SK-N-SH treated with all-trans-retinoic acid at 6 μM for 48 hours (cell line): ENCODE measurements at places on chromosomes 2 and 18.
A peak's percentile ranks its signal among the peaks of the same experiment; 100 is the strongest.

GRCh38 chr2:73013936-73014335 lies 57.6 kb downstream of the SFXN5 start:
- ATAC-seq: peak; percentile 50; the same call in 1 of the 3 replicates

- ATAC-seq: peak; percentile 80
Measured at GRCh38 chr18:68796936-68797690, 767 bp upstream of the CCDC102B start.

DNA sequence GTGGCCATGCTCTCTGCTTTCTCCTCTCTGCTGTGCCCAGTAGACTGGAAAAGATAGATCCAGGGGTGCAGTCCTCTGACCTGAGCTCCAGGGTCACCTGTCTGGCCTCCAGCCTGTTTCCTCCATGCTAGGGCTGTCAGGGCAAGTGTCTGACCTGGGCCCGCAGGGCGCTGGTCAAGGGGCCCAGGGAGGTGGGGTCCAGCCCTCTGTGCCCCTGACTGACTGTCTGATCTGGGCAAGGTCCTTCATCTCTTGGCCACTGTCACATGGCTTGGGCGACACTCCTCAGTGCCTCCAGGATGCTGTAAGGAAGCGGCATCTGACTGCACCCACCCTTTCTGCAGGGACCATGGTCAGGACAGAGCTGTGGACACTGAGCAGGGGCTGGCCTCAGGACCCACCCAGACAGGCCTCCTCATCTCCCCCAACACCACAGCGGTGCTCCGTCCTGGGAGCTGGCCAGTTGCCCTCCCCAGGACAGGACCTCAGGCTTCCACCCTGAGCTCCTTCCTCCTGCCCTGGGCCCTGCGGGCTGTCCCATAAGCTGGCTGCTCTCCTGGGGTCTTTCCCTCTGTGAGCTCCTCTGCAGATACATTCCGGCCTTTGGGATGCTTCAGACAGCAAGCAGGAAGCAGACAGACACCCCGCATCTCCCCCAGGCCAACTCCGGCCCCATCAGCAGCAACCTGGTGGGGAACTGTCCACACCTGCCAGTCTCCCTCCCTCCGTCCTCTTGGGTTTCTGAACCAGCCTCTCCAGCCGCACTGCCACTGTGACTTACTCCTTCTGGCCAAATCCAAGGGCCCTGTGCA lies 21.2 kb upstream of the ALPI start:
- no peak for ATAC-seq

GRCh38 chr2:75614162-75614651 lies 32.4 kb upstream of the MRPL19 start:
- ATAC-seq: no peak

DNA sequence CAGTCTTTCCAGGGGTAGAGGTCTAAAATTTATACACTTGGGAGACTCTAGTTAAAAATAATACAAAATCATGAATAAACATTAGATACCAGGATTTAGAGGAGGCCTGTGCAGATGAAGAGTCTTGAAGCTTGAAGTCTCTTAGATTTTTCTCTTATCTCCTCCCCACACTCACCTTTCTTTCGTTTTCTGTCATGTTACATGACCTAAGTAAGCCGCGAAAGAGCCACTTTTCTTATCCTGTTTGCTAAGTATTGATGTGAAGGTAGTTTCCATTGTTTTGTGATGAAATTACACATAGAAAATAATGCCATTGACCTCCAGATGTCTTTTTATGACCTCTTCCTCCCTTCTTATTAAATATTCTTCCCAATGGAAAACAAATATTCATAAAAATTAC lies 367.8 kb downstream of the LRRTM1 start:
- no peak for ATAC-seq

GRCh38 chr2:15260196-15260595 lies 300.9 kb downstream of the NBAS start:
- no peak for ATAC-seq

GRCh38 chr2:112877423-112877822 lies 33.5 kb upstream of the IL37 start:
- no peak for ATAC-seq

GRCh38 chr2:199220920-199221319 lies 236.8 kb downstream of the SATB2 start:
- ATAC-seq: no peak

- ATAC-seq: peak; percentile 66
Measured at GRCh38 chr2:8312861-8313830, 368.7 kb upstream of the ID2 start.

DNA sequence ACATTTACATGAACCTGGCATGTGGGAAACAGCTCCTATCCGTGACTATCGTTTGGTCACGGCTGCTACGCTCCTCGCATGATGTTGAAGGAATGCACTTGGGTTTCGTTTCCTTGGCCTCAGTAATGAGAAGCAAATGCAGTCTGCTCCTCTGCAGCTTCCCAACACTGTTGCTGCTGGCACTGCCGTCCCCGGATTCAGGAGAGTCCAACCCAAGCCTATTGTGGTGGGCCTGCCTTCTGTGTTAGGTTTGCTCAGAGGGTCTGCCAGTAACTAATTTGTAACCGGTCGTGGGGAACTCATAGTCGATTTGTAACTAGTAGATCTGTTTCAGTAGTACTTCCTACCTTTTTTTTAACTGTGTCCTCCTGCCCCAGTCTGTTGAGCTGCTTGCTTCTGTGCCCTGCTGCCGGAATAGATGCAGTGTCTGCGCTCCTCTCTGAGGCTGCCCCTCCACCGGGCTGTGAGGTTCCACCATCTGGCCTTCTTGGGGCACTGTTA lies 58.4 kb downstream of the WDSUB1 start:
- ATAC-seq: no peak

DNA sequence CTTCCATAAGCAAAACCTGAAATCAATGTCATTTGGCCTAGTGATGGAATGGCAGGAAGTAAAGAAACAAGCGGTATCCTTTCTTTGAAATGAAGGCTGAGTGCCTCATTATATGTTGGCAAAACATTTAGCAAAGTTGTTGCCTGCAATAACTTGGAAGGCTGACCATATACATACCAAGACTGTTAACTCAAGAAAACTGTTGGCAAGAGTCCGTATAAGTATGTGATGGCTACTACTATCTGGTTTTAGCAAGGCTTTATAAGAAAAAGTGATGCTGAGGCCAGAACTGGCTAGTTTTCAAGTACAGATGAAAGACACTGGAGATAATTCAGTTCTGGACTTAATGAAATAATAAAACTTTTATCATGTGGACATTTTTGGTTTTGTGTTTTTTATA lies 356.2 kb downstream of the ZNF521 start:
- no peak for ATAC-seq

GRCh38 chr2:73762571-73762970 lies 17.3 kb downstream of the DUSP11 start:
- peak; percentile 69 for ATAC-seq

DNA sequence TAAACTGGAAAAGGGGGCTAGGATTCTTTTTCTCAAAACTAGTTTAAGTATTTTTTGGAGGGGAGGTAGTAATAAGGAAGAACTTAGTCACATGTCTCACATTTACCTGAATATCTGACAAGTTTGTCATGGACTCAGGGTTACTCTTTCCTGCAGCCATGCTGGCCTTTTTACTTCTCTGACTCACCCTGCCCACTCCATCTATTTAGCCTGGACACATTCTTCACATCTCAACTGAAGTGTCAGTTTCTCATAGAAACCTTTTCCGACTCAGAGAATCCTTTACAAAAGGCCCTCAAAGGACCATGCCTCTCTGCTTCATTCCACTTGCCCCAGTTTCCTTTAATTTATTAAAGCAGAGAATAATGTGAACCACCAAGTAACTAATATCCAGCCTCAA lies 42.6 kb downstream of the SCN7A start:
- ATAC-seq: no peak

- ATAC-seq: no peak
Measured at GRCh38 chr2:28635191-28635611, 116.4 kb upstream of the PPP1CB start.

DNA sequence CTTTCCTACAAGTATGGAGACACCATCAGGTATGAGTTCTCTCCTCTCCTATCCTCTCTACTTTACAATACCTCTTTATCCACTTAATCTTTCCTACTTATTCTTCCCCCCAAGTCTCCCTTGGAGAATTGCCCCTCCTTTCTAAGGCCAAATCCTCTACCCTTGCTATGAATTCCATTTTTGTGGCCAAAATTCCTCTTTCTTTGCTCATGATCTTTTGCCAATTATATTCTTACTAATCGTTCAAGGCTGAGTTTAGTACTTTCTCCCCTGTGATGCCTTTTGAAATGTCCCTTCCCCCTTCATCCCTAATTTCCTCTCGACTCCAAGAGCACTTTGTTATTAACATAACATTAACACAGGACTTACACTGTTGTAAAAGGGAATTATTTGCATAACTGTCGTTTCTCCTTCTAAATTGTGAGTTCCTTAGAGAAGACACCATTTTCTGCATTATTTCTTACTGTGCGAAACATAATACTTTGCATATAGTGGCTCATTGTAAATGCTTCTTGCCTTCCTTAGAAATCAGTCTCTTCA lies 133.4 kb downstream of the KCTD1 start:
- ATAC-seq: no peak

DNA sequence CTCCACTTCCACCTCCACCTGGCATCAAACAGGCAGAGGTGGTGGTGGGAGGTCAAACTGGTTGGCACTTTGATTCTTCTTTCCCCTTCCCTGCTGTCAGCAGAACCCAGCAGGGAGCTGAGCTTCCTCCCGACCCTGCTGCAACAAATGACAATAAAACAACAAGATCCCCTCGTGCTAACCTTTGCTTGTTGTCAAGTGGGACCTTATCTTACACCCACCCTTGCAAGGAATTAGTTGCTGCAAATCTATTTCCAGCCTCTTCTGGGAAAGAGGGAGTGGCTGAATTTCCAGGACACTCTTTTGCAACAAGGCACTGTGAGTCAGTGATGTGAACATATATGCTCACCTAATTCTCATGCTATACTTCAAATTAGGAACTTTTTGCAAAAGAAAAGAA lies 655.1 kb downstream of the DSC3 start:
- no peak for ATAC-seq

- 0 out of 3 replicates have a peak, but pooled peaks have one; percentile 32 for ATAC-seq
Measured at GRCh38 chr2:226622484-226622883, 177.1 kb downstream of the IRS1 start.

DNA sequence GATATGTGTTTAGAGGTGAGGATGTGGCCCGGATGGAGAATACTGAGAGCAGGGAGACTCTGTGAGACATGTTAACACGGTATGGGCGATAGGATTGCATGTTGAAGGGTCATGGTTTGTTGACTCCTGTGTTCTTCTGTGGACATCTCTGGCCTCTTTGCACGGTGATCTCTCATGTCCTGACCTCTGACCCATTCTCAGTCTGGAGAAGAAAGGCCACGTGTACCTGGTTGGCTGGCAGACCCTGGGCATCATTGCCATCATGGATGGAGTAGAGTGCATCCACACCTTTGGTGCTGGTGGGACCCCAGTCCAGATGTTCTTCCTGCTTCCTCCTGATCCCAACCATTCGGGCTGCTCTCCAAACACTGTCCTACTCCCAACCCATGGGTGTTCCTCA lies 9.9 kb downstream of the GCKR start:
- no peak for ATAC-seq

DNA sequence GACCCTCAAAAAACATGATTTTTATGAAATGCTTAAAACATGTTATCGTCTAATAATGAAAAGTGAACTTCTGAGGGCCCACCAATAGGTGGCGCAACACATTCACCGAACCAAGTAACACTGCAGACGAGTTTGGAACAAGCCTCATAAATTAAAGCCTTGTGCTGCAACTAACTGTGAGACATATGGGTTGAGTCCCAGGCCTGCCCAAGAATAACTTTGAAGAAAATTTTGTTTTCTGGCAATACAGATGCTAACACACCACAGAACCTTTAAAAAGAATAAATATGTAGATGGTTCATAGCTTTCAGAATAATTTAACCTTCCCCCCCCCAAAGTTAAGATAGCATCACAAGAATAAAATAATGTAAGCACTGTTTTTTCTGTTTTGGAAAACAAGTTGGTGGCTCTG lies 285.9 kb downstream of the RNF144A start:
- ATAC-seq: peak; percentile 97

- ATAC-seq: no peak
Measured at GRCh38 chr2:178246696-178247095, 52.4 kb downstream of the OSBPL6 start.

GRCh38 chr2:48026865-48027264 lies 120.6 kb upstream of the FBXO11 start:
- ATAC-seq: no peak

DNA sequence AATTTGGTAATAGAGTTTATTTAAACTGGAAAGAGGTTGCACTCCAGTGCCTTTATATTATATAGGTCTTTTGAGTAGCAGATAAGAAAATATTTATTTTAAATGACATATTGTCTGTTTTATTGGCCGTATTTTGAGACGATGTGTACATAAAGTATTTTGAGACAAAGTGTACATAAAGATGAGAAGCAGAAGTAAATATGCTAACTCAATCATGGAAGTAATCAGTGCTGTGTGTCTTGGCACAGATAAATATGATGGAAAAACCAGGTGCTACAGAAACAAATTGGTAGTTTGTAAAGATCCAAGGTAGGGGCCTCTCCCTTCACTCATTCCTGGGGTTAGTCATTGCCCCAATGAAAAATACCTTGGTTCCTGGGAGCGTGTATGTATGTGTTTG lies 382.9 kb downstream of the DSEL start:
- no peak for ATAC-seq

GRCh38 chr18:4721545-4721944 lies 266.4 kb upstream of the DLGAP1 start:
- ATAC-seq: no peak

DNA sequence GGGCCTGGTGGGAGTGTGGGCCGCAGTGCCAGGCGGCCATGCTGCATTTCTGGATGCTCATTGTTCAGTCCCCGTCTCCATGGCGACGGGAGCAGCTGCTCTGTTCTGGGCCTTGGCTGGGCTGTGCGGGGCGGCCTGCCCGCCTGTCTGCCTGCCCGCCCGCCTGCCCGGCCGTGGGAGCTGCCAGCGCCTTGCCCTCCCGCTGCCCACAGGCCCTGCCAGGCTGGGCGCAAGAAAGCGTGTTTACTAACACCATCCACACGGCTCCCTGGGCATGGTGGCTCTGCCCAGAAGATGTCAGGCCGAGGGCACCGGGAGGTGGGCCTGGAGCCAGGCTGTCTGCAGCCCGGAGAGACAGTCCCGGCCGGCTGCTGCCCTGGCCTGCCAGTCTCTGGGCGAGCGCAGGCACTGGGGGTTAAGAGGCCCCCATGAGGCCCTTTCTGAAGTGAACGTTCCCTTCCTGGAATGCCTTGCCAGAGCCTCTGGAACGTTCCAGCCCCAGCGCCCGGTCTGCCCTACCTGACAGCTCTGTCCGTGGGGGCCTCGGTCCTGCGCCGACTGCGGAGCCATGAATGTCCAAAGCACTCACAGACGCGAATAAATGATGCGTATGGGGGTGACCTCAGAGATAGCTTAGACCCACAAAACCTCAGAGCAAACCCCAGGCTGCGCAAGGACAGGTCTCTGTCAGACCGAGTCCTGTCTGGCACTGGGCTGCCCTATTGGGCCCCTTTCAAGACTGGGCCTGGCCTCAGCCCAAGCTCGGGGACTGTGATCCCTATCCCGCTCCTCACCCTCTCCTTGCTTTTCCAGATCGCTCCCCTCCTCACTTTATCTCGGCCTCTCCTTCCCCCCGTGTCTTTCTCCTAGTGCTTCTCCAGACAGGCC lies 44.3 kb downstream of the MYCN start:
- peak; percentile 47; the same call in 2 of the 3 replicates for ATAC-seq

- ATAC-seq: no peak
Measured at GRCh38 chr2:138113871-138114525, 149.7 kb downstream of the HNMT start.
